ENCODE measurements at places on chromosomes 6 and 20. TPM values are rescaled to one million over a fixed set of nuclear protein-coding genes. Genes with fewer than 3 reads are reported as not detected.

Gene TMEM244
- total RNA-seq: not detected

DNA sequence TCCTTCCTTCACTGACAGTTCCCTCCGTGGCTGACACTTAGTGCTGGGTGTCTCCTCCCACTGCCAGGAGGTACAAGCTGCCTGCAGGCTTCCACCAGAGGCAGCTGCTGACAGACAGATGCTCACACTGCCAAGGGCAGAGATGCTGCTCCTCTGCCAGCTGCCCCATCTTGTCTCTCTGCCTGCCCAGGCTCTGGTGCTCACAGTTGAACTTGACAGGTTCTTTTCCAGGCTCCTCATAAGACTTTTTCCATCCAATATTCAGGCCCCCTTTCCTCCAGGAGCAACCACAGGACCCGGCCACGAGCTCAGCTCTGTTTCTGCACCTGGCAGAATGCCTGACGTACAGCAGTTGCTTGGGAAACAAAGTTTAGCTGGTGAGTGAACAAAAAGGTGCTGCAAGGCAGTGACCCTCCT is 79.8 kb downstream of the PSMB1 start:
- no peak for DNase-seq

DNA sequence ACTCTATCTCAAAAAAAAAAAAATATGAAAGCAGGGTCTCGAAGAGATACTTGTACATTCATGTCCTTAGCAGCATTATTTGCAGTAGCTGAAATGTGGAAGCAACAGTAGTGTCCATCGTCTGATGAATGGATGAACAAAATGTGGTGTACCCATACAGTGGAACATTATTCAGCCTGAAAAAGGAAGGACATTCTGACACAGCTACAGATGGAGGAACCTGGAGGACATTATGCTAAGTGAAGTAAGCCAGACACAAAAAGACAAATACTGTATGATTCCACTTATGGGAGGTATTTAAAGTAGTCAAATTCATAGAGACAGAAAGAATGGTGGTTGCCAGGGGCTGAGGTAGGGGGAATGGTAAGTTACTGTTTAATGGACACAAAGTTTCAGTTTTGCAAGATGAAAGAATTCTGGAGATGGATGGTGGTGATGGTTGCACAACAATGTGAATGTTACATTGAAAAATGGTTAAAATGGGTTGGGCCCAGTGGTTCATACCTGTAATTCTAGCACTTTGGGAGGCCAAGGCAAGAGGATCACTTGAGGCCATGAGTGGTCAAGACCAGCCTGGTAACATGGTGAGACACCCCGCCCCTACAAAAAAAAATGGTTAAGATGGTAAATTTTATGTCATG is 11.8 kb upstream of the TULP1 start:
- no peak for DNase-seq

GRCh38 chr6:65996096-65996495 is 289.1 kb upstream of the EYS start:
- no peak for DNase-seq

- DNase-seq: no peak
Observed at GRCh38 chr20:20729563-20729962, 17.1 kb upstream of the RALGAPA2 start.

DNA sequence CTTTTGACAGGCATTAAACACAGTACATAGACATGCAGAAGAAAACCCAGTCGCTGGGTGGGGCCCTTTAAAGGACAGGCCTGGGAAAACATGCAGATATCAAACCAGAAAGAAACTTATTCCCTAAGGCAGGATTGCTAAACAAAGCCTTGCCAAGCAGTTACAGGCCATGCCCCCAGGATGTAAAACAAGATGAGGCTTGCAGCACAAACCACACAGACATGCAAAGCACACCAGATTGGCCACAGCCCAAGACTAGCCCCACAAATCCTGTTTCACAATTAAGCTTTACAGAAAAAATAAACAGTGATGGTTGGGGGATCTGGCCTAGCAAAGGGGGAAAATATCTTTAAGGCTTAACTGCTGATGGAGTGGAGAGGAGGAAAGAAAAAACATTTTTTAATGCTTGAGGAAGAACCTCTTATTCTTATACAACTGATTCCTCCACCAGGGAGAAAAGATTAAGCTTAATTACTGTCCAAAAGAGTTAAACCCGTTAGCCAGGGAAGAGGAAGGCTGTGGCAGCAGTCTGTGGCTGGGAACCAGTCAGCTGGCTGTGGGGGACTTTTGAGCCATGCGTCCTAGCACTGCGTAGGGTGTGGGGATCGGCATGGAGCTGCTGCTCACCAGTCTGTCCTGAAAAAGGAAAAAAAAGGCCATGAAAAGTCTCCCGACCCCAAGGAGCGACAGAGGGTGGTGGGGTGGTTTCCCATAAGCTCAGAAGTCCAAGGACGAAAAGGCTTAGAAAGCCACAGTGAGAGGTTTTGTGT is 28.4 kb downstream of the COL19A1 start:
- DNase-seq: no peak

GRCh38 chr20:13302647-13303450 is 81.8 kb downstream of the ISM1 start:
- DNase-seq: peak; percentile 42

- DNase-seq: no peak
Observed at GRCh38 chr6:67210450-67210849, 1424.6 kb upstream of the ADGRB3 start.

- no peak for DNase-seq
Observed at GRCh38 chr6:105022416-105022815, 65.5 kb downstream of the LIN28B start.

Gene HLA-DRB1
- total RNA-seq: 191 TPM

Gene TREML1
- not detected for total RNA-seq

Gene BPIFB4
- total RNA-seq: not detected

DNA sequence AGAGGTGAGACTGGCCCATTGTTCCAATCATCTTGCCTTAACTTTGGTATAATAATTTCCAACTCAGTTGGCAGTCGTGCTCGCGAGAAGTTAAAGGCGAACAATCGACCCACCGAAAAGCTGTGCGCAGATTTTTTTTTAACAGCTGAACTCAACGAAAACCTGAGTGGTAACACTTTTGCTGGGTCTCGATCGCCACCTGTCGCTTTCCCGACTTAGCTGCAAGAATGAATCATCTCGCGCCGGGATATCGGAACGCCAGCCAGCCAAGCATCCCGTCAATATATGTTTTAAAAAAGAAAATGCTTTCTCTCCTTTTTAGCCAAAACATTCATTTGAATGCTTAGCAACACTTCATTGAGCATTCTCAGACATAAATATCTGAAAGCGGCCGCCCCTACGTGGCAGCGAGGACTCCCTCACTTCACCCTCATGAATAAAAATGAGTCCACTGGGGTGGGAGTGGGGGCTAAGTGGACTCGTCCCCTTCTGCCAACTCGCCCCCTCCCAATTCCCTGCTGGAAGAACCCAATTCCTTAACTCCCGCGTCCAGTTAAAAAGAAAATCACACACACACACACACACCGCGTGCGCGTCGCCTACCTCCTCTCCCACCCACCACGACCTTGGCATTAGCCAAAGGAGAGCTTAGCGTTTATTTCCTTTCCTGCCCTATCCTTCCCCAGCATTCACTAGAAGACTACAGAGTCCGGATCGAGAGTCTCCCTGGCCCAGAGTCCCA is 1.5 kb downstream of the COL12A1 start:
- DNase-seq: peak; percentile 65

GRCh38 chr6:11226005-11226404 is 6.5 kb downstream of the NEDD9 start:
- no peak for DNase-seq

DNA sequence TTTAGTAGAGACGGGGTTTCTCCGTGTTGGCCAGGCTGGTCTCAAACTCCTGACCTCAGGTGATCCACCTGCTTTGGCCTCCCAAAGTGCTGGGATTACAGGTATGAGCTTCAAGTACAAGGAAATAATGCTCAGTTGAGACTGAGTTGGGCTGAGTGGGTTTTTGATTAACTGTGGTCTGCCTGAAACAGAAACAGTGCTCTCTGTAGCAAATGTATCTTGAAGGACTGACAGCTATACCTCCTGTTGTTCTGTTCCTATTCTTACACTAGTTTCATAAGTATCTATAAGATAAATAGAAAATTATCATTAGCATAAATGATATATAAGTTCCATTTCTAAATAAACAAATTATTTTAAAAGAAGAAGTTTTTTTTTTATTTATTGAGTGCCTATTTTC is 142.8 kb upstream of the PTPRK start:
- no peak for DNase-seq

Gene EYS
- 1.3 TPM for total RNA-seq
